ENCODE measurements at places on chromosomes 13 and 19. TPM values are rescaled to one million over a fixed set of nuclear protein-coding genes. Genes with fewer than 3 reads are reported as not detected.
A peak's percentile ranks its signal among the peaks of the same experiment; 100 is the strongest.

Gene RNF225
- 1.5 TPM for total RNA-seq

Gene HIPK4
- total RNA-seq, result 0.12 TPM

Gene AP2S1
- 64.3 TPM for total RNA-seq

Gene FUT2
- not detected for total RNA-seq

Gene APOC4
- total RNA-seq, result not detected

Gene MISP3
- total RNA-seq, result 4.6 TPM

Gene STAP2
- total RNA-seq, result 8.3 TPM

Gene PTH2
- not detected for total RNA-seq

DNA sequence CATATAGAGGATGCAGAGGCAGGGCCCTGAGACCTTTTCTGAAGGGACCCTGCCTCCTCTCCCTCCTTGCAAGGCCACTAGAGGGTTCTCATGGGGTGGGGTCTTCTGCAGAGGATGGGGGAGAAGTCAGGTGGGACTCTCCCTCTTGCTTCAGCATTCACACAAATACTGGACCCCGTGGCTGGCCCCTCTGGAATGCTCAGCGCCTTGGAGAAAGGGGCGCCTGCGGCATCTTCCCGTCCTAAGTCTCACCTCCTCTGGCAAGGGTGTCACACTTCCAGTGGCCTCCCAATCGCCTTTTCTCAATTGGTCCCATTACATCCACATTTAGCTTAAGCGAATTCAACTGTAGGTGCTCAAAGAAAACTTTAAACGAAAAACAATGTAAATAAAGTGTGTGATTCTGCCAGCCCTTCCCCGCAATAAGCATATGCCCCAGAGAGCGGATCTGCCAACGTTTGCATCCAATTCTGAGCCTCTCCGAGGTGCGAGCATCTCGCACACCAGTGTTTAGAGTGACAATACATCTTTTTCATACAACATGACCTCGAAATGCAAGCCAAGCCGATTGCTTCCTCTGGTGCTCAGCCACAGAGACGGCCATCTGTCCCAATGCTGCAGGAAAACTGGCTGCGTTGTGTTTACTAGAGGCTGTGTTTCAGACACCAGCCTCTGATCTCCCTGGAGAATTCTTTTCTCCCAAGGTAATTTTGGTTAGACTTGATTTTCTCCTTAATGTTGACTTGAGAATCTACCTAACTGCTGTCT, 69.1 kb upstream of the WASF3 start:
- no peaks in the 10 kb centered on the region for H3K36me3 ChIP-seq
- DNase-seq, result no peak
- H3K27ac ChIP-seq, result no peak overlapping the region
- no peaks in the 10 kb centered on the region for H3K27me3 ChIP-seq

- H3K27ac ChIP-seq, result no peak overlapping the region
- H3K27me3 ChIP-seq, result peaks cover 9% of the 10 kb centered on the region
- DNase-seq, result peak; percentile 46
- peaks cover 23% of the 10 kb centered on the region for H3K4me1 ChIP-seq
- no peak overlapping the region for H3K4me3 ChIP-seq
- H3K36me3 ChIP-seq, result no peaks in the 10 kb centered on the region
Measured at GRCh38 chr19:48403606-48404005, 10.1 kb downstream of the GRIN2D start.

DNA sequence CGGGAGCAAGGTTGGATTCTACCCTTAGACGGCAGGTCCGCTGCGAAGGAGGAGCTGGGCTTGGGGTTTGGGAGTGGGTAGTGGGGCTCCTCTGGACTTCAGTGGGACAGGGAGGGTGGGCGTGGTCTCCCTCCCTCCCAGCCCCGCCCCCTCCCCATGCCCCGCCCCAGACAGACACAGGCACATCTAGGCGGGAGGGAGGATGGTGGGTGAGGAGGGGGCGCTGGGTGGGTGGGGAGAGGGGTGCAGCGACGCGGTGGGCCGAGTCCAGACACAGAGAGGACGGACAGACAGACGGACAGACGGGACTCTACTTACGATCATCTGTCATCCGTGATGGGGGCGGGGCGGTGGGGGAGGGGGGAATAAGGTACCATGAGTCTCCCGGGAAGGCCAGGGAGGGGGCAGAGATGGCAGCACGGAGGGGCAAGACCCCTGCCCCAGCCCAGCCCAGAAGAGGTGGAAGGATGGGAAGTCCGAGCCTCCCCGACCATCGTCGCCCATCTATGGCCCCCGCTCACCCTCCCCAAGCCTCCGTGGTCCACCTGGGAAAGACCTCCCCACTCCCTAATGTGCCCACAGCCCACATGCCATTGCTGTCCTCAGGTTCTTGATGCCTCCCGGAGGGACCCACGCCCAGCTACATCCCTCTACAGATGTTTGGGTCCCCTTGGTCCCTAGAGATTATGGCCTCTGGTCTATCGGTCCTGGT, 64.8 kb downstream of the UNC13A start:
- no peaks in the 10 kb centered on the region for H3K36me3 ChIP-seq
- peaks cover 5% of the 10 kb centered on the region for H3K4me1 ChIP-seq
- no peak for DNase-seq
- no peak overlapping the region for H3K4me3 ChIP-seq

DNA sequence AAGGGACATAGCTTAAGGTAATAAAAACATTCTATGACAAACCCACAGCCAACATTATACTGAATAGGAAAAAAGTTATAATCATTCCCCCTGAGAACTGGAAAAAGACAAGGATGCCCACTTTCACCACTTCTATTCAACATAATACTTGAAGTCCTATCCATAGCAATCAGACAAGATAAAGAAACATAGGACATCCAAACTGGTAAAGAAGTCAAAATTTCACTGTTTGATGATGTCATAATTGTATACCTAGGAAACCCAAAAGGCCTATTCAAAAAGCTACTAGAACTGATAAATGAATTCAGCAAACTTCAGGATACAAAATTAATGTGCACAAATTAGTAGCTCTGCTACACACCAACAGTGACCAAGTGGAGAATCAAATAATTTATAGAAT, 1590.0 kb upstream of the PCDH20 start:
- no peak overlapping the region for H3K27ac ChIP-seq
- no peaks in the 10 kb centered on the region for H3K27me3 ChIP-seq
- peaks cover 1% of the 10 kb centered on the region for H3K36me3 ChIP-seq
- no peaks in the 10 kb centered on the region for H3K4me1 ChIP-seq
- no peak for DNase-seq

DNA sequence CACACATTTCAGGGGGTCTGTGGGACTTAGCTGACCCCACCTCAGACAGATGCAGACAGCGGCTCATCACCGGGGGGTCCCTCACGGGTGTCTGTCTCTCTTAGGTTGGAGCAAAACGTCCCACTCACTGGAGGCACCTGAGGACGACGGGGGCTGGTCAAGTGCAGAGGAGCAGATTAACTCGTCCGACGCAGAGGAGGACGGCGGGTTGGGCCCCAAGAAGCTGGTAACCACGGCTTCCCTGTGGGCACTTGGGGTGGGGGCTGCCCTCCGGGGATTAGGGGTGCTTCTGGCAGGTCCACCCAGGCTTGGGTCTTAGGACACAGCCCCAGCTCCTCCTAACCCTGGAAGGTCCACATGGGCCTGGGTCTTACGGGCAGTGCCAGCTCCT, 11.2 kb upstream of the F7 start:
- no peak for DNase-seq
- no peak overlapping the region for H3K4me3 ChIP-seq
- H3K27ac ChIP-seq, result no peak overlapping the region
- no peaks in the 10 kb centered on the region for H3K27me3 ChIP-seq
- H3K36me3 ChIP-seq, result no peaks in the 10 kb centered on the region

- H3K27me3 ChIP-seq, result no peaks in the 10 kb centered on the region
- no peaks in the 10 kb centered on the region for H3K36me3 ChIP-seq
- H3K27ac ChIP-seq, result no peak overlapping the region
- no peak for DNase-seq
- H3K4me3 ChIP-seq, result no peak overlapping the region
- peaks cover 6% of the 10 kb centered on the region for H3K4me1 ChIP-seq
Measured at GRCh38 chr13:59531571-59532091, 632.1 kb downstream of the DIAPH3 start.

- H3K27me3 ChIP-seq, result no peaks in the 10 kb centered on the region
- H3K4me3 ChIP-seq, result no peak overlapping the region
- peak overlapping the region; percentile 21 for H3K27ac ChIP-seq
- H3K4me1 ChIP-seq, result peaks cover 21% of the 10 kb centered on the region
- peaks cover 13% of the 10 kb centered on the region for H3K36me3 ChIP-seq
Measured at GRCh38 chr19:41898235-41898634, 15.3 kb downstream of the ARHGEF1 start.

- no peak overlapping the region for H3K27ac ChIP-seq
- peaks cover 49% of the 10 kb centered on the region for H3K27me3 ChIP-seq
- peaks cover 33% of the 10 kb centered on the region for H3K4me1 ChIP-seq
- peak overlapping the region; percentile 47 for H3K4me3 ChIP-seq
Measured at GRCh38 chr13:110921695-110922094, 6.8 kb upstream of the ANKRD10 start.

DNA sequence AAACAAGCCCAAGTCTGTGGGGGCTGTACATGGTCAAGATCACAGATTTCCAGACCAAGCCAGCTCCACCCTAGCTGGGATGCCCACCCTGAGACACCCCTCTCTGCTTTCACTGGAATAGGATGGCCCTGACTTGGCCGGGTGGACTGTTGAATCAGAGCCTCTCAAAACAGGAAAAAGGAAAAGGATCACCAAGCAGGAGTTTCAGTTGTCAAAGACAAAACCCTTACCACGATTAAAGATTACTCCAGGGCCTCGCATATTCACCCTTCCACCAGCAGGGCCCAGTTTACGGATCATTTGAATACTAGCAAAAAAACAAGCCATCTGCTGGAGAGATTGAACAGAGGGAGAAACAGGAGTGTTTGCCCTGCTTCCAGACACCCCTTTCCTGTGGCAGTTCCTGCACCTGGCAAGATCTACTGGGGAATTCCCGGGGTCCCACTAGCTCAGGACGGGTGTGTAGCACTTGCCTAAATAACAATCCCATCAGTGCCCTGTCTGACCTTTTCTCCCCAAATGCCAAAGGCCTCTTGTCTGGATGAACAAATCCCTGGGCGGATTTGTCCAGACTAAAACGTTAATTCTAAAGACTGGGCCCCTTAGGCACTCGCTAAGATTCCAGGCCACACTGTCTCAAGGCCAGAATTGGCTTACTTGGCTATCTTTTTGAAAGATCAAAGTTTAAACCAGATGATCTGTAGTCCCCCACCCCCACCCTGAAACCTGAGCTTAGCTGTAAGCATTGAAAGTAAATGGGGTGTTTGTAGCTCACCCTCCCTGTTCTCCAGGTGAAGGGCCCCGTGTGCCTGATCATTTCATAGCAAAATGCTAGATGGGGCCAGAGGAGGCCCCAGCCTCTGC, 38.4 kb downstream of the ACTN4 start:
- H3K4me3 ChIP-seq, result peak overlapping the region; percentile 67
- no peaks in the 10 kb centered on the region for H3K27me3 ChIP-seq
- H3K36me3 ChIP-seq, result peaks cover 3% of the 10 kb centered on the region
- no peak for DNase-seq

DNA sequence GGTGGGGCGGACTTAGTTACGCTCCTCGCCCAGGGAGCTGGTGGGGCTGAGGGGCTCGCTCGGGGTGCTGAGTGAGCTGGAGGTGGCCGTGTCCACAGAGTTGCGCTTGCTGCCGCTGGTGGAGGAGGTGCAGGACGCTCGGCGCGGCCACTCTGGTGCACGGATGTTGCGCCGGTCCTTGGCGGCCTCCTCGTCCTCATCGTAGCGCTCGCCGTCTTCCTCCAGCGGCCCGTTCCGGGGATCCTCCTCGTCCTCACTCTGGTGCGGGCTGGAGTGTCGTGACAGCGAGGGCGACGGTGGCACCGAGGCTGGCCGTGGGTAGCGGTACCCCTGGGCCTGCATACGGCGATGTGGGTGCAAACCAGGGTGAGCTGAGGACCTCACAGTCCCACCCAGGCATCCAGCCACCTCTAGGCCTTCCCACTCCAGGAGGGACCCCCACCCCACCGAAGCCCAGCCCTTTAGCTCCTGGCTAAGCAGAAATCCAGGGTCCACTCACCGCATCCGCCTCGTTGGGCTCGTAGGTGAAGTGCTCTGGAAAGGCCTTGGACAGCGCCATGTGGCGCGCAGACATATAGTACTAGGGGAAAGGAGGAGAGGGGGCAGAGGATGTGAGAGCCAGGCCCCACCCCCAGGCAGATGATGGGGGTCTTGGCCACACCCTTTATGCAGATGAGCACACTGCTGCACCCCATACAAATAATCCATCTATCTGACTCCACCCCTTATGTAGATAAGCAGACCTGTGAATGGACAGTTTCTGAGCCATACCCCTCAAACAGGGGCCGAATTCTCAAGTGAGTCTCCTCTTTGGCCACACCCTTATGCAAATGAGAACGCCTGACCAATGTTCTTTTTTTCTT, 4.4 kb downstream of the FTL start:
- peaks cover 40% of the 10 kb centered on the region for H3K4me1 ChIP-seq
- DNase-seq, result peak; percentile 16
- no peak overlapping the region for H3K27ac ChIP-seq
- no peak overlapping the region for H3K4me3 ChIP-seq
